ENCODE measurements at places on chromosomes 7 and 10. TPM values are rescaled to one million over a fixed set of nuclear protein-coding genes. Genes with fewer than 3 reads are reported as not detected.

DNA sequence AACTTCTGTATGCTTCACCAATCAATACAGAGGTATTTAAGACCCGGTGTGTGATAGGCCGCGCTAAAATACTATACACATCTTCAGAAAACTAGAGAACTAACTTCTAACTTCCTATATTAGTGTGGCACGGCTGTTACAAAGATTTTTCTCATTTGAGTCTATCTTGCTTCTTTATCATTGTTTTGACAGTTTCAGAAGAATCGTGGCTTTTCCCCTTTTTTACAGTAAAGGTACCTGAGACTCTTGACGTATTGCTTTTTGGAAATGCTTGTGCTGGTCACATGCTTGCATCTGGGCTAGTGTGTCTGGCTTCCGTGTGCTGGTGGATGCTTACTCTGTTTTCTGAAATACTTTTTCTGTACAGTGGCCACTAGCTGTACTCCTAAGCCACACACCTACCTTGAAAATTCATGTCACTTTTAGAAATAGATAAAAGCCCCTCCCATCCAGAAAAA lies 12.7 kb downstream of the IKZF1 start:
- DNase-seq, result no peak

GRCh38 chr10:94138391-94138790 lies 144.7 kb downstream of the PLCE1 start:
- no peak for DNase-seq

GRCh38 chr10:64010711-64011110 lies 489.5 kb downstream of the REEP3 start:
- no peak for DNase-seq

DNA sequence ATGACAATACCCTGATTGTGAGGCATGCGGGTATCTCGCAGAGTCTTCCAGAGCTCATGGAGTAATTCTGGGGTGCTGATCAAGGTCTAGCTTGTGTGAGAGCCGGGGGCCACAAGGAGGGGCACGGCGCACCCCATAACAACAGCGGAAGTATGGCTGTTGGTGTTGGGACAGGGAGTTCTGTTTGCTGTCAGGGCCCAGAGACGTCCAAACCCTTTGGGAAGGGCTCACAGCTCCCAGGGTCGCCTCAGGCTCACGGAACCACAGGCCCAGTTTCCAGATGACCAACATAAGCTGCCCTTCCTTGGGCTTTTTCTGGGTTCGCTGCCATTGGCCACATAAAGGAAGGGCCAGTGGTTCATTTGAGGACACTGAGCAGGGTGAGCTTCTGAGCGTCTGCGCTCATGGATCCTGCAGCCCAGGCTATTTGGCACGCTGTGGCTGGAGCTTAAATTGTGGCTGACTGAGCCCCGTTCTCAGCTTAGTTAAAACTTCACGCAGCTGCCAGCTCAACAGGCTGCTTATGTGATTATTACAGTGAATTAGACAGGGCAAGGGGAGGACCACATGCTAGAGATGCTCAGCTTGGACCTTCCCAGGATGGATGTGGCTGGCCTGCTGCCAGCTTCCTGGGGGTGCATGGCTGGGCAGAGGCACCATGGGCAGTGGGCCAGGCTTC lies 92.3 kb downstream of the DNAJB6 start:
- no peak for DNase-seq

The FAM24B gene
- 4.8 TPM for polyA plus RNA-seq

Measured in muscle of arm (tissue), 14 donors.